Tongue (tissue), 3 donors: ENCODE measurements at places on chromosomes 16 and 17. TPM values are rescaled to one million over a fixed set of nuclear protein-coding genes. Genes with fewer than 3 reads are reported as not detected.
A peak's percentile ranks its signal among the peaks of the same experiment; 100 is the strongest.

TOX3 gene
- 0.31 TPM for total RNA-seq

SLC47A1 gene
- 10.9 TPM for total RNA-seq

C16orf82 gene
- total RNA-seq, result not detected

CUEDC1 gene
- 24.8 TPM for total RNA-seq

SHCBP1 gene
- 14.4 TPM for total RNA-seq

ALOX12B gene
- total RNA-seq, result 0.72 TPM

DNA sequence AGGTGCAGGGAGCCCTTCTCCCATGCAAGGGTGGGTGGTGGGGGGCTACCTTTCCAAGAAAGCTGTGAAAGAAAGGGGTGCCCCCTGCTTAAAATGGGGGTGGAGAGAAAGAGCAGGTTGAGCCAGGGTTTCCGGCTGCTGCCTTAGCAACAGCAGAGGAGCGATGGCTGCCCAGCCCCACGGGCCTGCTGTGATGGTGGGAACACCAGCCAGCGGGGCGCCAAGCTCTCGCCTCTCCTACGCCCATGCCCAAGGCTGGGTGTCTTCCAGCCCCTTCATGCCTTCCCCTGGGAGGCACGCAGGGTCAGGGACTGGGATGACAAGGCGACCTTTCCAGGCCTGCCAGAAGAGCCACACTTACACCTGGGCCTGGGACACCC is 3.0 kb downstream of the FMNL1 start:
- no peak for DNase-seq

DNA sequence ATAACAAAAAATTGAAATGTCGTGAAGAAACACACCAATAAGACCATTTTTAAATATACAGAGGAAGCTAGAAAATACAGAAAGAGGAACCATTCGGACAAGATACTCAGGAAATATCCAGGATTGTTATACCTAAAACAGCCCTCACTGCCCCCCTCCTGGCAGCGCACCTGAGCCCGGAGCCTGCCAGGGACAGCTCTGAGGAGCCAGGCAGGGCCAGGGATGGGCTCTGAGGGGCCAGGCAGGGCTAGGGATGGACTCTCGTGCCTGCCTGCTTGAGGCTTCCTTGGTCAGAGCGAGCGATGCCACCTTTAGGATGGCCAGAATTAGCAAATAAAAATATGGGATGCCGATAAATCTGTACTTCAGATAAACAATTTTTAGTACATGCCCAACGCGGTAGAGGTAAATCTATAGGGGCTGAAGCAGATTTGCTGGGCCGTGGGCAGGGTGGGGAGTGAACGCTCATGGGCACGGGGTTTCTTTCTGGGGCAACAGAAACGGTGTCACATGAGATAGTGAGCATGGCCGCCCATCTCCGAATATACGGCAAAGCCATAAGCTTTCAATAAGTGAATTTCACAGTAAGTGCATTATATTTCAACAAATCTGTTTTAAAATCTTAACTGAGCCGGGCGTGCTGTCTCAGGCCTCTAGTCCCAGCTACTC is 18.2 kb upstream of the CSNK1D start:
- no peak for DNase-seq

- DNase-seq, result no peak
Observed at GRCh38 chr17:63295839-63296590, 150.1 kb downstream of the CYB561 start.

GRCh38 chr16:87627542-87628245 is 25.4 kb downstream of the JPH3 start:
- no peak for DNase-seq

- no peak for DNase-seq
Observed at GRCh38 chr16:48919791-48920190, 309.8 kb upstream of the N4BP1 start.

GRCh38 chr17:17612085-17613022 is 20.8 kb upstream of the PEMT start:
- no peak for DNase-seq

DNA sequence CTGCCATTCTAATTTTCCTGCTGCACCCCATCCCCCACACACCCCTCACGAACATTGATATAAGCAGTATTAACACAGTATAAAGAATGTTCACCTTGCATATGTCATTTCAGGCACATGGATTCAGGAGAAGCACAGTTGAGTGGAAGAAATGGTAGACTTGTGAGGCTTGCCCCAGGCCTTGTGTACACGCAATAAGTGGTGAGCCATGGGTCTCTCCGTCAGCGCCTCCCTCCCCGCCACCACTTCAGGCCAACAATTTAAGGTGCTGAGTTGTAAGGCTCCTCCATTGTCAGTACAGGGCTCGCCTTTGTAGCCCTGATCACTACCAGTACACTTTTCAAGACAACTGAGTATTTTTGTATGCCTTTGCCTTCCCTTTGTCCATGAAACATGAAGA is 12.2 kb upstream of the CLEC18C start:
- no peak for DNase-seq

GRCh38 chr16:11210260-11210659 is 45.7 kb downstream of the SOCS1 start:
- DNase-seq, result no peak

DNA sequence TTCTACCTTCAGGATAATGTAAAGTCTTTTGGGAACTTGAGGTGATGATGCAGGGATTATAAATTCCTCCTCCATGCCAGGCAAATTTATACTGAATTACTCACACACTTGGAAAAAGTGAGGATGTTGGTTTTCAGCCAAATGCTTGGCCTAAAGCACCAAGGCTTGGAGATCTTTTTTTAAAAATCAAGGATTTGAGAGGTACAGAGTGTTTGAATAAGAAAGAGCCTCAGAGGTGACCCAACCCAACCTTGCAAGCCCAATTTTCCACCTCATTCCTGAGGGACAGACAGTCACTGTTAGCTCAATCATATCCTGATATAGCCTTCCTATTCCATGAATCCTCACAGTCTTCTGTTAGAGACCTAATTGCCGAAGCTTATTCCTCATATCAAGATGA is 14.0 kb downstream of the GRIN2A start:
- peak; percentile 32 for DNase-seq

DNA sequence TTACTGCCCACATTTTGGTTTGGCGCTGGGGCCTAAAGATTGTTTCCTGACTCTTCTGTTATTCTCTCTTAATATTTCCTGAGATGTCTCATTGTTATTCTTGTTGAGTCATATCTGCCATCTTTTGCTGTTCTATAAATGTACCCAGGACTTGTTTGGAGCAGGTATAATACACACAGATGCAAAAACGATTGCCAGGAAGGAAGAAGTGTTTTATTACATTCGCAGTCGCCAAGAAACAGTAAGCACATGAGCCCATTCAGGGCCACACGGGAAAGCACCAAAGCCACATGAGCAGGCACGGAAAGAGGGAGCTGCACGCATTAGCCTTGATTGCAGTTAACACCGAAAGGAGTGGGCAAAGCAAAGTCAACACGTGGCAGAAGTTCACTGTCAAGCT is 70.2 kb downstream of the ARHGAP44 start:
- DNase-seq, result no peak

DNA sequence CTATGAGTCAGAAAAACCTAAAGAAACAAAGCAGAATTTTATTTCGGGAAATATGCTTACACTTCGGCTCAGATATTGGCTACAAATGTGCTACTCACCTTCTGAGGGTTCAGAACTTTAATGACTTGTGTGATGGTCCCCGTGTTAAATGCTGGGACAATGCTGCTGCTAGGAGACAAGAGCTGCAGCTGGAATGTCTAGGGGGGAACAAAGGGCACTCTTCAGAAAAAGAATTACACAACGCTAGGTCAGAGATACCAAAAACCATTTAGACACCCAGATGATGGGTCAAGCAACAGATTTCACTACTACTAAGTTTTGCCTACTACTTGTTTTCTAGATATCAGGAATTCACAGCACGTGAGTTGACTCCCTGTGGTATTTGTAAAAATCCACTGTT is 10.0 kb upstream of the PHLPP2 start:
- DNase-seq, result no peak

GRCh38 chr17:32976131-32976530 is 15.5 kb upstream of the SPACA3 start:
- DNase-seq, result no peak

DNA sequence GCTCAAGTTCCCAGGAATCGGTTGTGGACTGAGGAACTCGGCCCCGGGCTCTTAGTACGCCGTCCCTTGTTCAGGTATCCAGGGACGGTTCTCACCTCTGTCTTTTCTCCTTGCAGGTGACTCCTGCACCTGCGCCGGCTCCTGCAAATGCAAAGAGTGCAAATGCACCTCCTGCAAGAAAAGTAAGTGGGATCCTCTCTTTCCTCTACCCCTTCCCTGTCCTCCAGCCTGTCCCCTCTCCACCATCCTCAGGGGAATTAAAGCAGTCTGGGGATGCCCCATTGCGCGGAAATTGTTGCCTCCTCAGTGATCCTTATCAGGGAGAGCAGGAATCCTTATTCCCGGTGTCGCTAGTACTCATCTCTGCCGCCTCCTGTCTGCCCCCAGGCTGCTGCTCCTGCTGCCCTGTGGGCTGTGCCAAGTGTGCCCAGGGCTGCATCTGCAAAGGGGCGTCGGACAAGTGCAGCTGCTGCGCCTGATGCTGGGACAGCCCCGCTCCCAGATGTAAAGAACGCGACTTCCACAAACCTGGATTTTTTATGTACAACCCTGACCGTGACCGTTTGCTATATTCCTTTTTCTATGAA is 585 bp downstream of the MT2A start:
- DNase-seq, result peak; percentile 41

GRCh38 chr16:67128887-67129286 is 19.1 kb downstream of the PHAF1 start:
- no peak for DNase-seq

GRCh38 chr17:80789356-80789902 is 202.2 kb upstream of the CHMP6 start:
- no peak for DNase-seq

GRCh38 chr17:34305606-34306005 is 13.6 kb upstream of the CCL8 start:
- DNase-seq, result no peak

GRCh38 chr16:31696968-31697743 is 169.5 kb downstream of the AHSP start:
- DNase-seq, result peak; percentile 30

GRCh38 chr17:78014646-78015045 is 56.1 kb downstream of the TNRC6C start:
- DNase-seq, result no peak

DNA sequence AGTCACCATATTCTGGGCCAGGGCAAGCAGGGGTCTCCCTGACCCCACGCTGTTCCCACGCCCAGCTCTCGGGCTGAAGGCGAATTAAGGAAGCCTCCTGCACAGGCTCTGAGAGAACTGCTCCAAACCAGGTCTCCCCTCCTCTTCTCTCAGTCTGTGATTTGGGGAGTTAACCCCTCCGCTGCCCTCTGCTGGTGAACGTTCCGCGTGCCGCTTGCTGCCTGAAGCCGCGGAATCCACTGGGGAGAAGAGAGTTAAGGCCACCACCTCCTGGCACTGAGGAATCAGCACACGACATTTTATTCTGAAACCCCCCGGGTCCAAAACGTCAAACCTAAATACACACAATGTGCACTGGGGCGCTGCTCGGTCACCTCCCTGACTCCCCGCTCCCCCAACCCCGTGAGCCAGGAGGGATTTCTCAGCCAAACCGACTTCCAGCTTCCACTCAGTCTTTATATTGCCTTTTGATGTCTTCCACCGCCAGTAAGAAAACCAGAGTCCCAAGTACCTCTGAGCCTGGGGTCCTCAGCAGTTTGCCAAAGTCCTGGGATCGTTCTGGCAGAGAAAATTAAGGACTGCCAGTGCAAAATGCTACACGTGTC is 54.4 kb upstream of the RCVRN start:
- peak; percentile 72 for DNase-seq

- DNase-seq, result no peak
Observed at GRCh38 chr17:81931189-81931556, 3.6 kb upstream of the MAFG start.

DNA sequence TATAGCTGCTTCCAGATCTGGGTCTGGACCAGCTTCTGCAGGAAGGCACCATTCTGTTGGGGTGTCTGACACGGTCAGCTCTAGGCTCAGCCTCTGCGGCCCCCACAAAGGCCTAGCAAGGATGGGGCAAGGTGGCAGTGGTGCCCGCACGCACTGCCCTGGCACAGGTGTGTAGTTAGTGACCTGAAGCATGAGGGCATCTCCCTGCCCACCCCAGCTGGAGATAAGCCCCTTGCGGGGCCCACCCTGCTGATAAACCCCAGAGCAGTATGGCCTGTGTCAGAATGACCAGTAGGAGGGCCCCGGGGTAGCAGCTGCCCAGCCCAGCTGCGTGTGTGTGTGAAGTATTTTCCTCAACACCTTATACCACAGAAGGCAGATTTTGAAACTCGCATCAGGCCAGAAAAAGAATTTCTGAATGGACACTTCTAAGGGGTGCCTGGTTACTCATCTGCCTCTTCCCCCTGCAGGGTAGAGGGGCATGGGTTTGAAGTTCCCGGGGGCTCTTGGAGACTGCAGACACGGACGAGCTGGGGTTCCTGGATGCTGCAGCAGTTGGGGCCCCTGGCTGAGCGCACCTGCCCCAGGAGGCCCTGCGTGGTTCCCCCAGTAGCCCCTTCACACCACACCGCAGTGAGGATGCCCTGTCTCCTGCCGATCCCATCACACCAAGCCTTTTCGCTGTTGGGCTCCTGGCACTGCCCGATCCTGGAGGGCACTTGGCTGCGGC is 4.5 kb downstream of the ARHGDIA start:
- no peak for DNase-seq

DNA sequence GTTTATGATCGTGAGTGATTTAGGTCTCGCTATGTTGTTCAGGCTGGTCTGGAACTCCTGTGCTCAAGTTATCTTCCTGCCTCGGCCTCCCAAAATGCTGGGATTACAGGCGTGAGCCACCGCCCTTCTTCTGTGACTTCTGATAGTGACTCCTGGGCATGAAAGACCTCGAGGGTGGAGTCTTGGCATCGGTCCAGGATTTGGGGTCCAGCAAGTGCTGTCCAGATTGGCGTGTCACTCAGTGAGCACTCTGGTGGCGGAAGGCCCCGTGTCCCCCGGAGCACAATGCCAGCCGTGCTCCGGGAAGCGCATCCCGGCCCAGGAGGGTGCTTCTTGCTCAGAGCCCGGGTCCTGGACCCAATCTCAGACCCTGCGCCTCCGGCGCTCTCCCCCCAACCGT is 6.8 kb downstream of the OR1F1 start:
- no peak for DNase-seq

DNA sequence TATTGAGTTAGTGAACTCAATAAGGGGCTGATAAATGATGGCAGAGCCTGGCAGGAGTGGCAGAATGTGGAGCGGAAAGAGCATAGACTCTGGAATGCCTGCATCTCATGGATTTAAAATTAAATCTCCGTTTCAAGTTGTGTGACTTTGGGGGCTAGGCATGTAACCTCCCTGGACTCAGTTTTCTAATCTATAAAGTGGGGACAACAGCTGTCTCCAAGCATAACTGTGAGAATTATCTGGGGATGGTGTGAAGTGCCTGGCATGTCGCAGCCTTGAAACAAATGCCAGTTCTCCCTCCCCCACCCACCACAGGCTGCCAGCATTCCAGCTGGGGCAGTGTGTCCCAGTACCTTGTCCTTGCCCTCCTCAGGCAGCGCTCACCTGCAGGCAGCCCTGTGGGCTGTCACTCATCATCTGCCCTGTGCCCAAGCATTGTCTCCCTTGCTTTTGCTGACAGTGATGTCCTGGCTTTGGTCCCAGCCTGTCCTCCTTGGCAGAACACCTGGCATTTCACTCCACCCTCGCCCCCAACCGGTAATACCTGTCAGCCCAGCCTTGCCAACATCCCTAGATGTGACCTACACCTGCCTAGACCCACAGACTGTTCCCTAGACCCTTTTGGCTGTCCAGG is 129.6 kb downstream of the MRM1 start:
- DNase-seq, result no peak
